GM20000 (cell line): ENCODE measurements at places on chromosomes 12 and 14.

- no peak for DNase-seq
These were observed 63.6 kb upstream of the MON2 start for GRCh38 chr12:62403031-62403430.

DNA sequence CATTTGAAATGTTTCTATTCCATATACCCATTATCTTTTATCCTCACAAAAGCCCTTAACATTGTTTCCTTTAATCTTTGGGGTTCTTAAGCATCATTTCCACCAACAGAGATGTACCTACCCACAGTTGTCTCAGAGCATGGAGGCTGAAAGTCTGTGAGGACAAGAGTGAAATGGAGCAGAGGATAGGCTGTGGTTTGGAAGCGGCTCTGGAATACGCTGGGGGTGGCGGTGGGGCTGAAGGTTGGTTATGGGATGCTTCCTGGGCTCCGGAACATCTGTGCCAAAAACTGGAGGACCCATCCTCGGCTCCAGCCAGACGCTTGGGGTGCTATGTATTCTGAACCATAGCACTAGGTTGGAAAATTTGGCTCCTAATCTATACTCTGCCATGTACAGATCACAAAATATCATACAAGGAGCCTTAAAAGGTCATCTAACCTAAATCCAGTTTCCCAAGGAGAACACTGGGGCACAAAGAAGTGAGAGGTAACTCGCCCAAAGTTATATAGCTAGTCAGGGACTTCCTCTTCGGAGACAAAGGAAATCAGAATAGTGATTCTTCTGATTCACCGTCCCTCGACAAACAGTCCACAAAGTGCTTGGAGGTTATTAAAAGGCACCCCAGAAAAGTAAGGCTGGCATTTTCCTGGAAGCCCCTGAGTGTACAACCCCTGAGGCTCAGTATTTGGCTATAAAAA is 2.5 kb downstream of the PPP1R3E start:
- no peak for DNase-seq

GRCh38 chr14:99467336-99468078 is 13.2 kb downstream of the SETD3 start:
- no peak for DNase-seq

GRCh38 chr12:113867258-113867657 is 98.9 kb downstream of the RBM19 start:
- DNase-seq, result no peak

DNA sequence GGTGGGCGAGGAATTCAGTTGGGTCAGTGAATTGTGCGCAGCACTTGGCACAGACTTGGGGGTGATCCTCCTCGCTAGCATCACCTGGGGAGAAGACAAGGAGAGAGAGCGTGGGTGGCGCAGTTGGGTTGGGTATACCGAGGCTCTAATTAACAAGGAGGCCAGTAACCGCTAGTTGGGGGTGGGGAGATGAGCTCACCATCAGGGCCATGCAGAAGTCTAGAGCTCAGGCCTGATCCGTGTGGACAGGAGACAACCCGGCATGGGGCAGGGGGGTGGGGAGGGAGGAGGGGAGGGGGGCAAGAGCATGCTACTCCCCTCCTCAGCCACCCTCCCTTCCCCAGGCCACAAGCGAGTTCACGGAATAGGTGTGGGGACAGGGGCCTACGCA is 580 bp downstream of the SALL2 start:
- DNase-seq, result no peak

DNA sequence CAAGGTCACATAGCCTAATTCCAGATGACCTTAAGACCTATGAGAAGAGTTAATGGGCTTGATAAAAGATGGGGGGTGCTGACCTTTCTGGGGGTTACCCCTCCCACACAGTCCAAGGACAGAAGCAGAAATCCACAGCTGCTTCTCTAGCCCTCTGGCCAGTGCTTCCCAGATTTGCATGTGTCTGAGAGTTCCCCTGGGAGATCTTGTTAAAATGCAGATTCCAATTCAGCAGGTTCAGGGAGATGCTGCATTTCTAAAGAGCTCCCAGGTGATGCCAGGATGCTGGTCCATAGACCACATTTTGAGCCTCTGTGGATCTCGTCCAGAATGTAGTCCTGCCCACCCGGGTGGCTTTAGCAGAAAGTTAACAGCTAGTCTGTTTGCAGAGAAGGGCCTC is 82.1 kb downstream of the WSCD2 start:
- no peak for DNase-seq

GRCh38 chr14:99215277-99215676 is 56.7 kb downstream of the BCL11B start:
- DNase-seq, result no peak

- no peak for DNase-seq
These were observed 22.8 kb upstream of the SSPN start for GRCh38 chr12:26172539-26172938.
